Activated CD4-positive, CD25-positive, alpha-beta regulatory T cell treated with anti-CD3 and anti-CD28 coated beads, Interleukin-2, amount 50 U/mL, for 16 hours (primary cell): ENCODE measurements at places on chromosomes 4 and X.

GRCh38 chrX:27242581-27242980 lies 220.6 kb downstream of the PPP4R3C start:
- no peak for DNase-seq

GRCh38 chr4:7199771-7200441 lies 7.6 kb downstream of the SORCS2 start:
- DNase-seq = no peak

DNA sequence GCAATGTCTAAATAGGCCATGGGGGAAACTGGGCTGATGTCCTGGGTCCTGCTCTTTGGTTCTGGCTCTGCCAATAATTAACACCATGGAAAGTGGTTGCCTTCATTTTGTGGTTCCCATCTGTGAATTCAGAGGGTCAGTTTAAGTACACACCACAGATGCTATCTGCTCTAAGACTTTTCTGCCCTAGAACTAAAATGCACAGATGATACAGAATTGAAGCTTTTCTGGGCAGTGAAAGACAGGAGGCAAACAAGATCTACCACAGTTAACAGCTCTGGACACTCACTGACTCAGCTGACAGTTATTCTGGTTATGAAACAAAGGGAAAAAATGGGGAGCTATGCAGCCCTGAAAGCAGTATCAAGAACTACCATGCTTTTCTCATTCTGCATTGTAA lies 37.3 kb downstream of the APBB2 start:
- no peak for DNase-seq

GRCh38 chr4:182975806-182976205 lies 58.6 kb upstream of the DCTD start:
- no peak for DNase-seq

GRCh38 chrX:63746278-63746677 lies 38.7 kb downstream of the ARHGEF9 start:
- no peak for DNase-seq

- no peak for DNase-seq
These were observed 200.3 kb downstream of the MID1 start for GRCh38 chrX:10420134-10420533.

- DNase-seq = no peak
These were observed 55.2 kb downstream of the ARHGEF6 start for GRCh38 chrX:136725441-136726104.

- DNase-seq = no peak
These were observed 7.7 kb downstream of the FHL1 start for GRCh38 chrX:136154998-136155397.

- DNase-seq = no peak
These were observed 88.6 kb upstream of the DHRSX start for GRCh38 chrX:2589186-2590020.

DNA sequence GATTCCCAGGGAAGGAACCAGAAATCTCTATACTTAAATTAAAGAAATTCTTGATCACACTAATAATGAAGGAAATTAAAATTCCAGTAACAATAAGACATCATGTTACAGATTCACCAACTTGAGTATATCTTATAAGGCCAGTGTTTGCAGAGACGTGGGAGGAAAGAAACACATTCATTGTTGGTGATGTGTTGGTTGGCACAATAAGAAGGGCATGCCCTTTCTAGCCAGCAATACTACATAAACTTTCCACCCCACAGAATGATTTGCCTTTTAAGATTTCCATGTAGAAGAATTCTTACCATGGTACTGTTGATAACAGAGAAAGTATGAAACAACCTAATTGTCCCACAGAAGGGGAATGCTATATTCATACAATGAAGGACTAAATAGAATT lies 581.5 kb downstream of the STIM2 start:
- no peak for DNase-seq

- no peak for DNase-seq
These were observed 106.2 kb downstream of the HDAC8 start for GRCh38 chrX:72466493-72466892.

DNA sequence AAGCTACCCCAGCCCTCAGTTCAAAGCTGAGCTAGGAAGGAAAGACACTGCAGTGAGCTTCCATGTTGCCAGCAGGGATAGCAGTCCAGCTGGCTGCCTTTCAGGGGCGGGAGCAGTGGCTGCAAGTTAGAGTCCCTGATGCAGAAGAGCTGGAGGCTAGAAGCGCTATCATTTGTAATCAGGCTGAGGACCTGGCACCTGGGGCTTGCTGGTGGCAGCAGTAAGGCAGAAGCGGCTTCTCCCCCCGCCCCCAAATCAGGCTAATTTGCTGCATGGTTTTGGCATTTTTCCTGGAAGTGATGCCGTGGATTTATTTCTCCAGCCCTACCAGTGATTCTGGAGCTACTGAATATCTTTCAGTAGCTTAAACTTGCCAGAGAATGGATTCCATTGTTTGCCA lies 203.3 kb downstream of the CLCN4 start:
- no peak for DNase-seq
